ENCODE measurements at places on chromosomes 2 and 18.
A peak's percentile ranks its signal among the peaks of the same experiment; 100 is the strongest.

GRCh38 chr2:11073776-11074175 is 81.5 kb upstream of the SLC66A3 start:
- DNase-seq = no peak

GRCh38 chr2:85248773-85249509 is 78.8 kb downstream of the TGOLN2 start:
- no peak for DNase-seq

- peak; percentile 33 for DNase-seq
Observed at GRCh38 chr2:70029814-70030409, 57.4 kb upstream of the PCBP1 start.

DNA sequence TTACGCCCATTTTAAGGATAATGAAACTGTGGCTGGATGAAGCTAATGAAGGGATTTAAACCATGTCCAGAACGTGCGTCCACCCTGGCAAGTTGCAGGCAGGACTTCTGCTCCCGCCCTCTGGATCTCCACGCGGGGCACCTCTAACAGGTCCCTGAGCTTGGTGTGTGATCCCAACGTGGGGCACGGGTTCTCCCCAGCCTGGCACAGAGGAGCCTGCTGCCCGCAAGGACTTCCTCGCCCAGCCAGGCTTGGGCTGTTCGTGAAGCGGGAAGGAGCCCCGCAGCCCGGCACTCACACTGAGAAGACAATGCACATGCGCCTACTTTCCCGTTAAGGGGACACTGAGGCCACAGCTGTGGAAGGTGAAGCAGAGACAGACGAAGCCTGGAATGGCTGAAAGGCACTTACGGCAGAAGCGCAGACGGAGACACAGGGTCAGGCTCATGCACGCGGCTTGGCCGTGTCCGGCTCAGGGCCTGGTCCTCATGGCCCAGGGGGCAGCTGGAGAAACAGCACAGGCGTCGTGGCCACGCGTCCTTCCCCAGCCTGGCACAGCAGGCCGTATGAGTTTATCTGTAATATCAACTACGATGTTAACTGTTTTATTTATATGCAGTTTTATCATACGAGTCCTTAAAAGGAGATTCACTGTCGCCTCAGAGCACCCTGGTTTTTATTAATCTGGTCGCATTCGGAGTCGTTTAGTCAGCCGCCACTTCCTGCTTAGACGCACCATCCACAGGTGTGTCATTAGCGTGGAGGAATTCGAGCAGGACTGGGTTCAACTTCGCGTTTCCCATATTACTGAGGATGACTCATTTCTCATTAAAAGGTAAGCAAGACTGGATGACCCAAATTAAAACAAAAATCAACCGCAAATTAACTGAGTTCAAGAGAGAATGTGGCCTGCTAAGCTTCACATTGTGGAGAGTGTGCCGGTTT is 835.9 kb downstream of the GALR1 start:
- no peak for DNase-seq

DNA sequence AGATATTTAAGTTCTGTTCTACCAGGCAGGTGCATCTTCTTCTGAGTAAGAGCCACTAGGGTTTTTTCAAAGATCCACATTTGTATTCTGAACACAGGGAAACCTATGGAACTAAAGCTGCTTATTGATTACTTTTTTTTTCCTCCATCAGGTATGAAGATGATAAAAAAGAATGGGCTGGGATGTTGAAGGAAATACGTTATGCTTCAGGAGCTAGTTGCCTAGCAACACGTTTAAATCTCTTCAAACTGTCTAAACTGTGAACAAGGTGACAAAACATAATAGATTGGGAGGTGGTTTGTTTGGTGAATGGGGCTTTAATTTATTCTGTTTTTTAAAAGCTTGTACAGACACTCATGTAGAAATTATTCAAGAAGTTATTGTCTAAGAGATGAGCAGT is 15.9 kb downstream of the KLHL41 start:
- no peak for DNase-seq

DNA sequence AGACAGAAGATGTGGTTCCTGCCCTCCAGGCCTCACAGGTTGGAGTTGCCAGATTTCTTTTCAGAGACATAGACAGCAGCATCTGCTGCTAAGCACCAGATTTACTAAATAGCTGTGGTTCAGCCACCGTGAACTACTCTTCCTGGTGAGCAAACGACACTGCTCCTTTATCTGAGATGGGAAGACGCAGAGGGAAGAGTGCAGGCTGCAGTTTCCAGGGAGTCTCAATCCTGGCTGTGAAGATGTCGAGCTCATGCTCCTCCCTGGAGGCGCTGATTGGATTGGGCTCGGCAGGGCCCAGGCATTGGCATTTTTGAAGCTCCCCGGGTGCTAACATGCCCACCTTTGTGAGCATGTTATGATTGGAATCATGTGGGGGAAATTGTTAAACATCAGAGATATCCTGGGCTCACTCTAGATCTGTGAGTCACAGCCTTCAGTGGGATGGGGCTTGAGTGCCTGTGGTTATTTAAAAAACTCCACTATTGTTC is 314.8 kb downstream of the TSN start:
- no peak for DNase-seq

- no peak for DNase-seq
Observed at GRCh38 chr2:226304308-226304707, 495.3 kb downstream of the IRS1 start.

- DNase-seq = no peak
Observed at GRCh38 chr18:57579934-57580333, 6.6 kb downstream of the FECH start.

- DNase-seq = no peak
Observed at GRCh38 chr2:170498619-170499018, 216.5 kb upstream of the SP5 start.

- no peak for DNase-seq
Observed at GRCh38 chr2:220628252-220628651, 943.9 kb downstream of the EPHA4 start.

DNA sequence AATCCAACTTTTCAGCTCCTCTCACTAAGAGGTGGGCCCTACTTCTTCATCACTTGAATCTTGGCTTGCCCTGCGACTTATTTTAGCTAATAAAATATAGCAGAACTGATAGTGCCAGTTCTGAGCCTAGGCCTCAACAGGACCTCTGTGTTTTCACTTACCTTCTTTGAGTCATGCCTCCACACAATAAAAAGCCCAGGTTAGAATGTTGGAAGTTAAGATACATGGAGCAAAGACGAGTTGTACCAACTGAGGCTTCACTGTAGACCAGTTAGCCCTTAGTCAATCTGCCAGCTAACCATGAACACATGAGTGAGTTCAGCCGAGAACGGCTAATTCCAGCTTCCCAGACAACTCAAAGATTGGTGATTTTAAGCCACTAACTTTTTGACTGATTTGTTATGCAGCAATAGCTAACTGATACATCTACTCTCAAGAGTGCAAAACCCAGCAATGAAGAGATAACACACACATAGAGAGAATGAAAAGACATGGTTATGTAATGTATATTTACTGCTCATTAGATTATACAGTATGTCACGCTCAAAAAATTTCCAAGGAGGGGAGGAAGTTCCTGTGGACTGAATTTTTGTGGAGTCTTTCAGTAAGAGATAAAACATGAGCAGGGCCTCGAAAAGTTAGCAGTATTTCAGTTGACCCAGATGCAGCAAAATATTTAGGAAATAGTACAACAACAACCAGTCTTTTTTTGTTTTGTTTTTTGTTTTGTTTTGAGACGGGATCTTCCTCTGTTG is 181.1 kb downstream of the MYCN start:
- DNase-seq = no peak

DNA sequence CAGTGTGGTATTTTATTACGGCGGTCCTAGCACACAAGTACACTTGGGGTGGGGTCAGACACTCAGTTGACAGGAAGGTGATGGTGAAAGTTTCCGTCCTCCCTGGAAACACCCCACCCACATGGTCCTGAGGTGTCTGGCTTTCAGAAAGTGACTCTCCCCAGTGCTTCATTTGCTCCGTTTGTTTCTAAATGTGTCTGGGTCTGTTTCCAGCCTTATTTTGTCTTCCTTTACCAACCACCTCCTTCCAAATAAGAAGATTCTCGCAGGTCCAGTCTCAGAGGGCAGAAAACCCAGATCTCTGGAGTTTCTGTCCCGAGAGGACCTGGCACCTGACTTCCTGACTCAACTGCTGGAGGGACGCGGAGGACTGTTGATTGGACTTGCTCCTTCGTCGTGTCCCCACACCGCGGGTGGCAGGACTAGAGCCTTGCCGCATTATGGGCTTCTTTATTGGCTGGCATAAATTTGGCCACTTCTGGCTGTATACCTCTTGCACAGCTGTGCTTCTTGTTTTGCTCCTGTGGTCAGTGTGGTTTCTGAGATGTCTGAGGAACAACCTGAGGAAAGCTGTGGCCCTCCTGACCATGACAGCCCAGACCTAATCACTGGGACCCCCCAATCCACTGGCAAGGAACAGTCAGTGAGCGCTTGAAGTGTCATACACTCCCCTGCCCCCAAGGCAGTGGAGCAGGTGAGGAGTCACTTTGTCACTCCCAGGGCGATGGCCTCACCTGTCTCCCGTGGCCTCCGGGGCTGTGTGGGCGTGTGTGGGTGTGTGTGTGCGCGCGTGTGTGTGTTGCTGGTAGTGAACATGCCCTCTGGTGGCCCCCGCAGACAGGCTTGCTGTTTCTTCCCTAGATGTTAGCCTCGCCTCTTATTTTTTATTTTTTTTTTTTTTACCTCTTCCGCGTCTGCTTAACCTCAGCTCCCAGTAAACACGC is 45.6 kb downstream of the MEX3C start:
- DNase-seq = no peak

DNA sequence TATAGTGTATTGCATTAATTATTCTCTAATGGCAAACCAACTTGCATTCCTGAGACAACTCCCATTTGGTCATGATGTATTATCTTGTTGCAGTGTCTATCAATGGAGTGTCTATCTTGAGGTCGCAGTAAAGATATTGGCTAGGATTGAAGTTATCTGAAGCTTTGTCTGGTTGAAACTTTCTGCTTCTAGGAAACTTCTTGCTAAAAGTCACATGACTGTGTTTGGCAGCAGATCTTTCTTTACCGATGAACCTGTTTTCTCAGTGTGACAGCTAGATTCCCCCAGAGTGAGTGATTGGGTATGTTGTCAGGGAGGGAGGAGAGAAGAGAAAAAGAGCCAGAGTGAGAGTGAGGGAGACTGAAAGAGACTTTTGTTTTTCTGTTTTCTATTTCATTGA is 119.6 kb downstream of the QPCT start:
- no peak for DNase-seq

DNA sequence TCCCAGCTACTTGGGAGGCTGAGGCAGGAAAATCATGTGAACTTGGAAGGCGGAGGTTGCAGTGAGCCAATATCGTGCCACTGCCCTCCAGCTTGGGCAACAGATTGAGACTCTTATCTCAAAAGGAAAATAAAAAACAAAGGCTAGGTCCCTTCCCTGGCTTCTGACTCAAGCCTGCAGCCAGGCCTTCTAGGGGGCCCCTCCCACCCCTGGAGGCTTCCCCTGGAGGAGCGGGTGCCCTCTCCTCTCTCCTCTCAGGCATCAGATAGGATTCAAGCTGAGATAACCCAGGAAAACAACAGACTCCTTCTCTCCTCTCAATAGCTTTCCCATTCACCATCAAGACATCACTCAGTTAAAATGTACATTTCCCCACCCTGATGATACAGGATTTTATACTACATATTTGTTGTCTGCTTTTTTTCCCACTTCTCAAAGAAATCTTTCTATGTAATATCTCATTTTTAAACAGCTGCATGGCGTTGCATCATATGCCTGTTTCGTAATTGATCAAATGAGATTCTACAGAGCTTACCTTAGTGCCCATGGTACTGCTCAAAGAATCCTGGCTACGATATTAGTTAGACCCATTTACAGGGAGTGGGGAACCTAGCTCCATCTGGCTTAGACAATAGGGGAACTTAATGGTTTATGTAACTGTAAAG is 20.6 kb upstream of the C2orf72 start:
- no peak for DNase-seq

GRCh38 chr18:55781481-55781957 is 193.5 kb upstream of the TCF4 start:
- peak; percentile 26 for DNase-seq

Data from hypothalamus (tissue), 51 donors.